ENCODE measurements at places on chromosomes 4 and X.

DNA sequence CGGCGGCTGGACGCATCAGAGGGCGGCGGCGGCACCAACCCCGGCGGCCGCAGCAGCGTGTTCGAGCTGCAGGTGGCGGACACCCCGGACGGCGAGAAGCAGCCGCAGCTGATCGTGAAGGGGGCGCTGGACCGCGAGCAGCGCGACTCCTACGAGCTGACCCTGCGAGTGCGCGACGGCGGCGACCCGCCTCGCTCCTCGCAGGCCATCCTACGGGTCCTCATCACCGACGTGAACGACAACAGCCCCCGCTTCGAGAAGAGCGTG is 1.9 kb downstream of the PCDH7 start:
- DNase-seq, result no peak

DNA sequence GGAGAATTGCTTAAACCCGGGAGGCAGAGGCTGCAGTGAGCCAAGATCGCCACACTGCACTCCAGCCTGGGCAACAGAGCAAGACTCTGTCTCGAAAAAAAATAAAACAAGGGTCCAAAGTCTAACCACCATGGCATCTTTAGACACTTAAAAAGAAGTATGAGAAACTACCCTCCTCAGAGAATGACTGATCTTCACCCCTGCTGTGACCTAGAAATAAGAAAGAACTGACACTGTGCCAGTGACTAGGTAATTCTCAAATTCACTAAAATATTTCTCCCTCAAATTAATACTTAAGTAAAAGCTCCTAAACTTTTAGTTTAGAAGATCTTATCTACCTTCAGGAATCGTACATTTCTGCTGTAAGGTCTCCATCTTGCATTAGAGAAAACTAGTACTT is 80.3 kb downstream of the AFAP1 start:
- DNase-seq, result no peak

GRCh38 chr4:2688697-2689096 is 67.4 kb downstream of the TNIP2 start:
- DNase-seq, result no peak

GRCh38 chr4:127188847-127189246 is 443.9 kb upstream of the INTU start:
- DNase-seq, result no peak

DNA sequence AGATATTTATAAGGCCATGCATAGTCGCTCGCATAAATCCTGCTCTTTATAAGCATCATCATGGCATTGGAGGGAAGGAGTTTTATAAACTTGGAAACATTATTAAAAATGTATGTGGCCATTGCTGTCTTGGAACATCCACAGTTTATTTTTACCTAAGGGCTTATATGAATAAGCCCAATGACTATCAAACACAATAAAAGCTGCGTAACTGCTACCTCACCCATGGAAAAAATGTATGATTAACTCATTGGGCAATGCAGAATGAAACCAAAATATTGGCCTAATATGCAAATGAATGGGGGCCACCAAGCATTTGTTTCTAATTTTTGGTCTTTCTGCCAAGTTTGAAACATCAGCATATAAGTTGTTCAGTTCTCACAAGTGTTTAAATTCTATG is 19.1 kb downstream of the GEMIN8 start:
- no peak for DNase-seq

DNA sequence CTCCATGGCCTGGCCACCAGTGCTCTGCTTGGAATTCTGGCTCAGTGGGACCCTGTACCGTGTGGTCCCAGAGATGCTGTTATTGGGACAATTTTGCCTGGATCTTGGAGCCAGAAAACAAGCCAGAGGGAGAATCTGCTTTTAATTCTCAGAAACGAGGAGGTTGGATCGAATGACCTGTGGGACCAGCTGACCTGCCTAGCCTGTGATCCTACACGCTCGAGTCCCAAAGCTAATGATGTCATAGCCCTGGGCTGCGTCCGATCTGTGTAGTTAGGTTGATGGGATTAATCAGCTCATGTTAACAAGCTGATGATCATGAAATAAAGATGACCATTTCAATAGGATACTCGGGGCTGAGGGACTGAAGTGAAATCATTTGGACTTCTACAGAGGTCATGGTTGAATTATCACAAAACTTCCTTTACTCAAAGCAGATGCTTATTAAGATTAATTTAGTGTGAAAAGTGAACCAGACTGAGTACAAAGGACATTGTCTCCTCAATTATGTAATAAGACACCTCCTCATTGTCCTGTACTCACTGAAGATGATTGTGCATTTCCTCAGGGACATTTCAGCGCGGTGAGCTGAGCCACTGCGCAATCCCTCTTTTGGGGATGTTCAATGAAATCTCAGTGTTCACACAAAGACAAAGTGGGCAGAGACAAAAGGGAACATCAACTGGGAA is 51.9 kb upstream of the STX18 start:
- no peak for DNase-seq
